ENCODE measurements at places on chromosomes 12 and 14.

DNA sequence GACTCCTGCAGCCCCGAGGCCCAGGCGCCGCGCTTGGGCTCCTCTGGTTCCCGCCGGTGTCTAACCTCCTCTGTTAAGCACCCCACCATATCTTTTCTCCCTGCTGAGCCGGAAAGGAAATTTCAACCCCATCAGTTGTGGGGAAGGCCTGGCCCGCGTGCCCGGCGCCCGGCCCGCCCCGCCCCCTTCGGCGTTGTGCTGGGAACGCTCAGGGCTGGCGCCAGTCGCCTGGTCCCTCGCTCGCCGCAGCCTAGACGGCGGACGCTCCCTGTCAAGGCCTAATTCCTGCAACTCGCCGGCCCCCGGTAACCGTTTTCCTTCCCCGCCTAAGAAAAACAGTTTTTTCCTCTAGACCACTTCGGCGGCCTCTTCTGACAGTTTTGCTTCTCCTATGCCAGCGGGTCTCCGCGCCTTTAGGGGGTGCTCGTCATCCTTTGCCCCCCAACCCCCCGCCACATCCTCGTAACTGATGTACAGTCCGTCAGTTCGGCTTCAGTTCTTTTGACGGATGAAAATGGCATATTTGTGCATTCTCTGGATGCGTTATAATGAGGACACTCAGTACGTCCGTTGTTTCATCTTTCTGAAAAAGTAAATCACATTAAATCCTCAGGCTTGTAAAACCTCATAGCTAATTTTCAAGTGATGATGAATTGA lies 506 bp upstream of the NAP1L1 start:
- DNase-seq, result no peak

- DNase-seq, result no peak
Observed at GRCh38 chr14:95346266-95346665, 26.6 kb upstream of the CLMN start.

- DNase-seq, result no peak
Observed at GRCh38 chr12:94660436-94660835, 10.1 kb upstream of the TMCC3 start.

GRCh38 chr14:95831468-95831867 lies 45.2 kb upstream of the TUNAR start:
- DNase-seq, result no peak

DNA sequence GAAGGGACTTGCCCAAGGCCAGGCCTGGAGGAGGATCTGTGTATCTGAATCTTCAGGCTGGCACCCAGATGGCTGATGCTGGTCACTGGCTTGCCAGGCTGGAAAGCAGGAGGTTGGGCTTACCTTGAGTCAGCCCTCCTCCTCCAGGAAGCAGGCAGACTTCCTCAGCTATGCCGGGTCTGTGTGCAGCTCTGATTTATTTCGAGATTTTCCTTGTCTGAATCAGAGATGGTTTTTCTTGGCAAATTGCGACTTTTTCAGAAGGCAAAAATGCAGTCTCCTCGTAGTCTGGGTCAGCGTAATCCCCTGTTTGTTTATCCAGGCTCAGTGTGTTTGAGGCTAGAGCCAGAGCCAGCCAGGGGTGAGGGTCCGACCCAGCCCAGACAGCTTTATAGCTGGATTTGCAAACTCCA lies 48.9 kb downstream of the SMOC1 start:
- no peak for DNase-seq

- DNase-seq, result no peak
Observed at GRCh38 chr12:108066583-108067577, 62.2 kb upstream of the WSCD2 start.

- DNase-seq, result no peak
Observed at GRCh38 chr12:10708862-10709261, 14.3 kb downstream of the YBX3 start.

- peak; percentile 98 for DNase-seq
Observed at GRCh38 chr12:124655698-124656516, 88.5 kb upstream of the NCOR2 start.

- no peak for DNase-seq
Observed at GRCh38 chr14:67994531-67994930, 175.0 kb downstream of the RAD51B start.

- no peak for DNase-seq
Observed at GRCh38 chr14:105059035-105059924, 6.0 kb downstream of the GPR132 start.

DNA sequence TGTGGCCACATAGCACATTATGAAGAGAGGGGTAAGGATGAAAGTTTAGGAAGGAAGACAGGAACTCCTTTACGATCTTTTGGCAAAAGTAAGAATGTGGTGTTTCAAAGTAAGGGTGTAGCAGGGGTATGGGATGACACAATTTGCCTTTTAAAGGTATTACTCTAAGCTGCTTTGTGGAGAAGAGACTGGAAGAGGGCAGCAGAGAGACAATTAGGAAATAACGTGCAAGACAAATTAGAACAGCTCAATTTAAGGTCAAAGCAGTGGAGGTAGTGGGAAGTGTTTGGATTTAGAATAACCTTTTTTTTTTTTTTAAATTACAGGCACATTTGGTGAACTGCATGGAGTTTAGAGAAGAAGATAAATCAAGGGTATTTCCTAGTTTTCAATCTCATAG lies 342.6 kb downstream of the NOVA1 start:
- DNase-seq, result no peak

- DNase-seq, result no peak
Observed at GRCh38 chr14:71933001-71933587, 865 bp downstream of the RGS6 start.

DNA sequence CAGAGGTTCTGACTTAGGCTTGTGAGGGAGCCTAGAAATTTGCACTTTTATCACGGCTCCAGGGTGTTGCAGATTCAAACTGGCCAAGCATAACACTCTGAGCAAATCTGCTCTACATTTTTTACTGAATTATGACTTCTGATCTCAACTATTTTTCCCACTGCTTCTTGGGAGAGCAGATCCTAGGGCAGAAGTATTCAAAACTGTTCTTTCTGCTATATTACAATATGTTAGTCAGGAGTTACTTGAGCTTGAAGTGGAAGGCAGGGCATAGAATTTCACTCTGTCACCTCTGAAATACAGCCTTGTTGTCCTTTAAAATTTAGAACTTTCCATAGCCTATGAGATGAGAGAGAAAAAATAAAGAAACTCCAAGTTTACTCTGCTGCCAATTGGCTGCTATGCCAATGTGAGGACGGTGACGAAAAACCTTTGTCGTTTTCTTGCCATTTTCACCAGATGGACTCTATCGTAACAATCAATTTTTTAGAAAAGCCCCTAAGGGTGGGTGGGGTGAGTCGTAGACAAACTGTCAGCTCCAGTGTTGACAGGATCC lies 16.4 kb upstream of the KERA start:
- DNase-seq, result no peak

GRCh38 chr14:77124345-77125280 lies 17.0 kb downstream of the ZDHHC22 start:
- DNase-seq, result peak; percentile 71

DNA sequence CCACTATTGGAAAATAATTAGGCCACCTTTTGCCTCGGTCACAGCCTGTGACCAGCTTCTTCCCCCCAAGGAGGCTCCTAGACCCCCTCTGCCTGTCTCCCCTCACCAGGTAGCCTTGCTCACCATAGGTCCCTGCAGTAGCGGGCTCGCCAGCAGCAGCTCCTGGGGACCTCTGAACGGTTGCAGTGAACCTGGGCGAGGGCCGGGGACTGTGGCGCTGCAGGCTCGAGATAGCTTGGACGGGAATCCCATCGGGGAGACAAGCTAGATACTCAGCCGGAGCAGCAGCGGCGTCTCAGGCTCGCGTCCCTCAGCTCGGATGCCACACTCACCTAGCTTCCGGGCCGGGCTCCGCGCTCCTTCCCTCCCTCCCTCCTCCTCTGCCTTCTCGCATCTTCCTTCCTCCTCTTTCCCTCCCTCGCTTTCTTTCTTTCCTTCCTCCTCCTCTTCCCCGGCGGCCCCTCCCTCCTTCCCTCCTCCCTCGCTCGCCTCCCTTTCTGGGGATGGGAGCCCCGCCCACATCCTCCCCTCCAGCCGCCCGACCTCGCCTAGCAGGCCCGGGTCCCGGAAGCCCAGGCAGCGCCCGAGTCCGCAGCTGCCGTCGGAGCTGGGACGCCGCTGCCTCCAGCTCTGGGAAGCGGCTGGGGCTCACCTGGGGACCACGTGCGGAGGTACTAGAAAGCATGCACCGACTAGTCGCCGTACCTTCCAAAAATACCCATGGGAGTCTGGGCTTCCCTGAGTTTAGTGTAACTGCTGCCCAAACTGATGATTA lies at the start of gene BMP4:
Gene BMP4, minus strand, starts transcription at position 399 of the 775 bp plus-strand sequence. CDS start 4,603 bp downstream, outside the sequence.
- DNase-seq, result no peak

DNA sequence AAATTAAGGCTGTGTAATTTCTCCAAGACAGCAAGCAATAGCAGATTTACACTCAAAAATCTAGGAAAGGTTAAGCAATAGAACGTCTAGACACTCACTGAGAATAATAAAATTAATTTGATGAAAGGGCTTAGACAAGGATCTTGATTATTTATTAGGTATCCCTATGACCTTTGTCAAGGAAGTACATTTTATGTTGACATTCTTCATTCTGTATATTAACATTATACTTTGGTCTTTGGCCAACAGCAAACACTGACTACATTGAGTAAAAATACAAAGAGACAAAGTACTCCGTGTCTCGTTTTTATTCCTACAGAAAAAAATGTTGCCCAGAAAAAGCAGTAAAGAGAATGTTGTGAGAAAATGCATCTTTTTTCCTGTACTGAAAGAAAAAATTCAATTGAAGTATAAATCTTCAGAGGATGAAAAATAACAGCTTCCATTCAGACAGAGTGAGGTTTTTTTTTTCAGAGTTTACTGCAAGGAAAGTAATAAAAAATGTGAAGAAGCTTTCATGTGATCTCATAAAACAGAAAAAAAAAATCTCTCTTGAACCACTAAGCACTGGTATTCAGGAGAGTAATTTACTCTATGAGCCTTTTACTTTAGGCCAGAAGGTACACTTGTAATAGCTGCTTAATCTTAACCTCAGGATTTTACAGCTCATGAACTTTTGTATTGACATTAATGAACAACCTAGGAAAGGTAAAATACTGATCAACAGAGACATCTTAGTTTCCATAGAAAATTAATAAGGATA lies 605.0 kb downstream of the FSCB start:
- no peak for DNase-seq

GRCh38 chr14:85332401-85332800 lies 197.5 kb upstream of the FLRT2 start:
- no peak for DNase-seq

GRCh38 chr12:25319233-25319984 lies 68.7 kb upstream of the KRAS start:
- DNase-seq, result no peak

- DNase-seq, result no peak
Observed at GRCh38 chr12:92513231-92513730, 189.5 kb upstream of the PLEKHG7 start.

DNA sequence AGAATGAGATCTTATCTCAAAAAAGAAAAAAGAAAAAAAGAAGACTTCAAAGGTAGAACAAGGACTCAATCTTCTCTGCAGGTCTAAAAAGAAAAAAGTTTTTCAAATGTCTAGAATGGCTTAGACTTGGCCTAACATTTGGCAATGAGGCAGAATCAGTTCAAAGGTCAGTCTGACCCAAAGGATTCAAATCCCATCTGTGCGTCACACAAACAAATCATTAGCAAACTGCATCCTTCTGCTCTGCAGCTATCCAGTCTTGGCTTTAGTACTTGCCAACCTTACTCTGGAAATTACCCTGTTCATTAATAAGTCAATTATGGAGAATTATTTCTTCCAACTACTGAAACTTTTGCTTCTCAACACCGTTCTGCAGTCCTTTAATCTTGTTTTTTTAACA lies 3.1 kb downstream of the YAF2 start:
- DNase-seq, result no peak

GRCh38 chr12:55762646-55763045 lies 19.7 kb downstream of the GDF11 start:
- DNase-seq, result no peak

DNA sequence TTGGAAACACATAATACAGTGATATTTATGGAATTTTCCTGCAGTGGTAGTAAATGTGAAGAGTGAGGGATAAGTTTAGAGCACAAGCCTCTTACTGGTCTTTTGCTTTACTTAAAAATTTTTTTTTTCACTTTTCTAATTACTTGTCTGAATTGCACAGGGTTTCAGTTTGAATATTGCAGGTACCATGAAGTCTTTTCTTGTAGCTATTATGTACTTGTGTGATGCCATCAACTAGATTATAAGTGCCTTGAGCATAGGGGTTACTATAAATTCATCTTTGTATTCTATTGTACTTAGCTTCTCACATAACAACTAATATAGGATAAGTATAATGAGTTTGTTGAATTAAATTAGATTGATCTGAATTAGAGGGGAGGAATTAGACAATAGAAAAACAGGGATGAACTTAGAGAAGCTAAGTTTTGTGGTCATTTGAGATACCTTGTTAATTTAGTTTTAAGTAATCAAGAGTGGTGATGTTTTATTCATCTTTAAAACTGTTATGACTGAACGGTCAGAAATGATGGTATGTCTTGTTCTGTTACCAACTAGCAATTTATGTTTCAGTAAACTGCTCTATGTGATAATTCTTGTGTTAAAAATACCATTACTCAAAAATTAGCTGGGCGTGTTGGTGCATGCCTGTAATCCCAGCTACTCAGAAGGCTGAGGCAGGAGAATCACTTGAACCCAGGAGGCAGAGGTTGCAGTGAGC lies 42.1 kb downstream of the CCDC91 start:
- DNase-seq, result no peak

DNA sequence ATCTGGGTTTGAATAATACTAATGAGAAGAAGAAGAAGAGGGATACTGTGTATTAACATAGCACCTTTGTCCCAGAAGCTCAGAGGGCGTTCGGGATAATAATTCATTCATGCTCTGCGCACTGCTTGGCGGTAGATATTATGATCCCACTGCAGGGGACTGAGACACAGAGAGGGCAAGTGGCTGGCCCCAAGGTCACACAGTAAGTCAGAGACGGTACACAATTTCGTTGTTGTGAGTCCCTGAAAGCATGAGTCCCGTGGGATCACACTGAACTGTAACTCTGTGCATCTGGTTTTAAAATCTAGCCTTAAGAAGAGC lies 47.9 kb upstream of the PARP11 start:
- DNase-seq, result no peak

GRCh38 chr12:57632958-57633840 lies at the start of gene B4GALNT1:
Gene B4GALNT1 (minus strand): TSS chr12:57633201. CDS start chr12:57632132, 1,069 bp downstream.
- DNase-seq, result peak; percentile 73

DNA sequence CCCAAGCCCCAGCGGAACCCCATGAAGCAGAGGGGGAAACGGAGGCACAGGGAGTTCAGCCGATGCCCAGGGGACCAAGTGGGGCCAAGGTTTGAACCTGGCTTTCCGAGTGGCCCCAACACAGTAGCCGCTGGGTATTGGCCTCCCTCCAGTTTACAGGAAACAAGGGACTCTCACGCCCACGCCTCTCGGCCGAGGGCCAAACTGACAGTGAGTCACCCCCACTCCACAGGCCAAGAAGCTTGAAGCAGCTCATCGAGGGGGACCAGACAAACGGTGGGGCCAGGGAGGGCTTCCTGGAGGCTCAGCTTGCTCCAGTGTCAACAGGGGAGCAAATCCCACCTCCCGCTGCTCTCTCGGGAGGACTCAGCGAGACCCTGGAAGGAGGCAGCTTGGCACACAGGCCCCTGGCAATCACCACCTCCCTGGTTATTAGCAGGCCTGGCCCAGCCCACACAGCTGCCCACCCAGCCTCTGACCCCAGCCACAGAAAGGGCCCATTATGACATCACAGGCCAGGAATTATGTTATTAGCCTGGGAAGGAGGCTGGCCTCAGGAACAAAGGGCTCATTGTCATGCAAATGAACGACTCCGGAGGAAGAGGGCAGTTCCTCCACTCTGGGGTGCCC lies 54.6 kb downstream of the NCOR2 start:
- DNase-seq, result no peak

GRCh38 chr12:117063162-117063911 lies 35.9 kb downstream of the TESC start:
- no peak for DNase-seq

All from WERI-Rb-1 (cell line).